ENCODE measurements at places on chromosomes 16 and 17.

GRCh38 chr16:70754851-70755600 lies 45.9 kb downstream of the VAC14 start:
- DNase-seq, result no peak

DNA sequence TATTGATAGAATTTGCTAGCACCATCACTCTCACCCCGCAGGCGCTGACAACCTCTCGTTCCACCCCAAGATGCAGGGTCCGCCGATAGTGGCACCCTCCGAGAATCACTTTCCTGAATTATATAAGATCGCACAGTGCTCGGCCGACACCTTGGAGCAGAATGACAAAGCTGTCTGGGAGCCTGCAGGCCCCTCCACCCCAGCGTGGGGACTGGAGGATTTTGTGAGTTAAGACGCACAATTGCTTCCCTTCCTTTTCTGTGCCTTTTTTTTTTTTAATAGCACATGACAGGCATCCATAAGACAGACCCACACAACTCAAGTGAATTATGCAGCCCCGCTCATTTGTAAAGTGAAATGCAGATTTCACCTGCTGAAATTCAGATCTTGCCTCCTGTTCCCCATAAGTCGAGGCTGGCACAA lies 155.3 kb downstream of the C16orf78 start:
- no peak for DNase-seq

DNA sequence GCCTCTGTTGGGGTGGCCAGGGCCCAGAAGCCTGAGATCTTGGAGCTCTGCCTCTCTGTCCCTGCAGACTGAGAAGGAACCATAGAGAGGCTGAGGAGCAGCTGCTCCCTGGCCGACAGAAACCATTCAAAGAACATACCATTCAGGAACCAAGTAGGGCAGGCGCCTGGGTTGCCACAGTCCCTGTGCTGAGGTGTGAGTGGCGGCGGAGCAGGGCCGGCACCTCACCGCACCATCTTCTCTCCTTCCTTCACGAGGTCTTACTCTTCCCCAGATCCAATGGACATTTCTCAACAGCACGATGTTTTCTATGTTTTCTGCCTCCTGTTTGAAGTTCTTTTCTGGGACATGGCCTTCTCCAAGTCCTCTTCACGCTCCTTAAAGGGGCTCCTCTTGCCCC lies 22.8 kb upstream of the ALOX15 start:
- DNase-seq, result no peak

DNA sequence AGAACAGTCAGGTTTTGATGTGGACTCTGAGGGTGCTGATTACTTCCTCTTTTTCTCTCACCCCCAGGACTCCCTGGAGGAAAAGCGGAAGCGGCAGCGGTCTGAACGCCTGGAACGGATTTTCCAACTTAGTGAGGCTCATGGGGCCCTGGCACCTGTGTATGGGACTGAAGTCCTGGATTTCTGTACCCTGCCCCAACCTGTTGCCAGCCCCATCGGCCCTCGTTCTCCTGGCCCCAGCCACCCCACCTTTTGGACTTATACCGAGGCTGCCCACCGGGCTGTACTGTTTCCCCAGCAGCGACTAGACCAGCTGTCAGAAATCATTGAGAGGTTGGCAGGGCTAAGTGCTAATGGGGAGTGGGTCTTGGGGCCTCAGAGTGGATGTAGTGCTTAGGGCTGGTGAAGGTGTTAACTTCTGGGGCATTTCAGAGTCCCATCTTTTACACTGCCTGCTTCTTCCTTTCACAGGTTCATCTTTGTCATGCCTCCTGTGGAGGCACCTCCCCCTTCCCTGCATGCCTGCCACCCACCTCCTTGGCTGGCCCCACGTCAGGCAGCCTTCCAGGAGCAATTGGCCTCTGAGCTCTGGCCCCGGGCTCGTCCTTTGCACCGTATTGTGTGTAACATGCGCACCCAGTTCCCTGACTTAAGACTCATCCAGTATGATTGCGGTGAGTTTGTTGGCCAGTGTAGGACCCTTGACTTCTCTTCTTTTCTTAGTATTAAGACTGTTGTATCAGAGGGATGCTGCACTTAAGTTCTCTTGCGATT lies 19.1 kb upstream of the PHKG2 start:
- no peak for DNase-seq

DNA sequence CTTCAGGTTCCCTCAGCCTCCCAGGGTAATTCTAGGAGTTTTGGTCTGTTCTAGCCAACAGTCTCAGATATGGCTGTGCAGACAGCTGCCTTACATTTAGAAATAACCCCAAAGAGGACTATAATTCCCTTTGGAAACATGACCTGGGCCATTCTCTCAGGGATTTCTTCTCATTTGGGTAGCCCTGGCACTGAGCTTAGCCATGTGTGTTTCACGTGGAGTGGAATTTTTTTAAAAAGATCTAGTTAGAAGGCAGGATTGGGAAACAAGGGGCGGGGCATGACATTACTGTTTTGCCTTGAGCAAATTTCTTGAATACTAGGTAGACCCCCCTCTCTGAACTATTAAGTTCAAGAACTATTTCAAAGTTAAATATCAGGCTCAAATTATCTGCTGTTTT lies 29.6 kb upstream of the MRC2 start:
- DNase-seq, result no peak

- no peak for DNase-seq
Observed at GRCh38 chr16:11759997-11760396, 17.3 kb upstream of the TXNDC11 start.

- no peak for DNase-seq
Observed at GRCh38 chr17:73267648-73268537, 6.2 kb upstream of the CPSF4L start.

DNA sequence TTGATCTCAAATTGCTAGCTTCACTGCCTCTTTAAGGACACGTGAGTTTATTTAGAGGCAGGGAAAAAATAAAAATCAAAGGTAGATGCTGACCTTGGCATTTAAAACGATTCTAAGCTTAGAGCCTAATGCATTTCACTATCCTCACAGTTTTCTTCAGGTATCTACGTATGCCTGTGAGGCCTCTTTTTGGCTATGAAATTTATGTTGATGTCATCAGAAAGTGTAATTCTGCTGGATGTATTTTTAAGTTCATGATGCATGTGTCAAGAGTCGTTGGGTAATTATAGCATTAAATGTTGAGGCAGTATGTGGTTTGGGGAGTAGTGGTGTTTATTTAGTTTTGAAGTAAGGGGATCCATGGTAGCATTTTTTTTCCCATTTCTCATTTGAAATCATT lies 4.2 kb upstream of the KRTAP3-2 start:
- DNase-seq, result no peak

- no peak for DNase-seq
Observed at GRCh38 chr17:73431401-73432205, 119.8 kb upstream of the CDC42EP4 start.

DNA sequence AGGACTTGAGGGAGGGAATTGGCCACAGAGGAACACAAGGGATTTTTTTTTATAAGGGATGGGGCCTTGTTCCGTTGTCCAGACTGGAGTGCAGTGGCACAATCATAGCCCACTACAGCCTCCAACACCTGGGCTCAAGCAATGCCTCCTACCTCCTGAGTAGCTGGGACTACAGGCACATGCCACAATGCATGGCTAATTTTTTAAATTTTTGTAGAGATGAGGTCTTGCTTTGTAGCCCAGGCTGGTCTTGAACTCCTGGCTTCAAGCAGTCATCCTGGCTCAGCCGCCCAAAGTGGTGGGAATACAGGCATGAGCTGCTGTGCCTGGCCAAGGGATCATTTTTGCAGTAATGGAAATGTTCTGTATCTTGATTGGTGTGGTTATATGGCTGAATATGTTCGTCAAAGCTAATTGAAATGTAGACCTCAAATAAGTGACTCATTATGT lies 56.9 kb downstream of the VMP1 start:
- DNase-seq, result peak; percentile 53

DNA sequence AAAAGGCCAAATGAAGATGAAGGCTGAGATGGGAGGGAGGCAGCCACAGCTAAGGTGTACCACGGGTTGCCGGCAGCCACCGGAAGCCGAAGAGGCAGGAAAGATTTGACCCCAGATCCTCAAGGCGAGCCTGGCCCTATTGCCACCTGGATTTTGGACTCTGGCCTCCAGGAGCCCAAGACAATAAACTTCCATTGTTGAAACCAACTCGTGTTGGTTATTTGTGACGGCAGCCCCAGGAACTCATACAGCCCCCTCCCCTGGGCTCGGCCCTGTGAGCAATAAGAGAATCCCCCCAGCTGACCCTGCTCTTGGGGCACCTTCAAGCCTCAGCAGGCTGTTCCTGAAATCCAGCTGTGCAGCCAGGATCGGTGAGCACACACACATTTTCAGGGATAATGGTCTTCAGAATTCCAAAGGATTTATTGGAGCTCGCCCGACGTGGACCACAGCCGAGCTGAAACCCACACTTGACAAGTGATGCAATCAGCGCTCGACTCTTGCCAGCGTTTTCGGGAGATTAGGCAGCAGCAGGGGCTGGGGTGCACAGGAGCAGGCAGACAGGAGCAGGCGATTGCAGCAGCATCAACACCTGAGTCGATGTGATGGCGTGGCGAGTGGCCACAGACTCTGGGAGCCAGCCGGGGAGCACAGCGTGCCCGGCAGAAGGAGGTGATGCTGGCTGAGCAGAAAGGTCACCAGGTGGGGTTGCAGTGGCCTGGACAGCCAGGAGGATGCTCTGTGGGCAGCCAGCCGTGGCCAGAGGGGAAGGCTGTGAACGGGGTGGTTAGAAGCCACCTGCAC lies 22.4 kb upstream of the CBX4 start:
- DNase-seq, result no peak

DNA sequence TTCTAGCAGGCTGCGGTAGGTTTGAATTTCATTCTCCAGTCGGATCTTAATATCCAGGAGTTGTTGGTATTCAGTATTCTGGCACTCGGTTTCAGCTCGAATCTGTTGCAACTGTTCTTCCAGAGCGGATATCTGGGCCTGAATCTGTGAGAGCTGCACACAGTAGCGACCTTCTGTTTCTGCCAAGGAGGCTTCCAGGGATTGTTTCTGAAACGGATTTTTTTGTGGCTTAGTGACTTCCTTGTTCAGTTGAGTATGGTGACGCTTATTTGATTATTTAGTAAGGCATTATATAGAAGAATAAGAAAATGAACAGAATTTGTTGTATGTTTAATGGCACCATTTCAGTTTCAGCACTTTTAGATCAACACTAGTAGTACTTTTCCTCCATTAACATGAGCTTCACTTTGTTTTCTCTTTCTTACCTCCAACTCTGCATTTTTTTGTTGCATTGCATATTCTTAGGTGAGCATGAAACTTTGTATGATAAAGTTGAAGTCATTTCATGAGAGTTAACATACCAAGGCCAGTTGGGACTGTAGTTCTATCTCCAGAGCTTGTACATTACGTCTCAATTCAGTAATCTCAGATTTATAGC lies 2.8 kb downstream of the KRT10 start:
- no peak for DNase-seq

Data from stimulated activated naive CD8-positive, alpha-beta T cell treated with anti-CD3 and anti-CD28 coated beads, Interleukin-15, Interleukin-2, amounts not matched to agents 100 U/mL and 50 U/mL, for 24 hours (primary cell).